ENCODE measurements at places on chromosomes 11 and 22.

- DNase-seq, result no peak
These were observed 151.7 kb downstream of the UVRAG start for GRCh38 chr11:75966537-75967287.

GRCh38 chr11:79971255-79971654, 530.4 kb upstream of the TENM4 start:
- no peak for DNase-seq

GRCh38 chr11:66547662-66548009, 933 bp downstream of the ACTN3 start:
- DNase-seq, result no peak

- DNase-seq, result no peak
These were observed 24.5 kb upstream of the BLID start for GRCh38 chr11:122140500-122140899.

DNA sequence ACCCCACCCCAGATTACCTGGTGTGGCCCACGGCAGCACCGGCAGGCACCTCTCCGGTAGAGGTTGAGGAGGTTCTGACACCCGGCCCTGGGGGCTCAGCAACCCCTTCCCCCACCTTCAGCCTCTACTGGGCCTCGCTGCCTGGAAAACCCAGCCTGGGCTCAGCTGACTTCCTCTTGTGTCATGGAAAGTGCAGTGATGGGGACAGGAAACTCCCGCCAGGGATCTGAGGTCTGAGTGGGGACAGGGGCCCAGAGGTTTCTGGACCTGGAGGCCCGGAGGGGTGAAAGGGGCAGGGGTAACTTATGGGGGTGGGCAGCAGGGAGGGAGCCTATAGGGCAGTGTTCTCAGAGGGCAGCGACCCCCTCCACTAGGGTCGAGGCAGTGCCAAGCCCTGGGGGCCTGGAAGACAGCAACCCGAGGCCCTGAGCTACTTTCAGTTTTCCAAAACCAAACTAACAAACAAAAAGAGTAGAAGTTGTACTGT, 10.0 kb upstream of the CD5 start:
- DNase-seq, result peak; percentile 56

DNA sequence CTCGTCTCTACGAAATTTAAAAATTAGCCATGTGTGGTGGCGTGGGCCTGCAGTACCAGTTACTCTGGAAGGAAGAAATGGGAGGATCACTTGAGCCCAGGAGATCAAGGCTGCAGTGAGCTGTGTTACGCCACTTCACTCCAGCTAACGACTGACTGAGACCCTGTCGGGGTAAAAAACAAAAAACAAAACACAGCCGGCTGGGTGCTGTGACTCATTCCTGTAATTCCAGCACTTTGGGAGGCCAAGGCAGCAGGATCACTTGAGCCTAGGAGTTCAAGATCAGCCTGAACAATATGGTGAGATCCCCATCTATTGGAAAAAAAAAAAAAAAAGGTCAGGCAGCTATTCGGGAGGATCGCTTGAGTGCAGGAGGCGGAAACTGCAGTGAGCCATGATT, 2.4 kb downstream of the PAFAH1B2 start:
- DNase-seq, result no peak

GRCh38 chr22:27523711-27524110, 277.8 kb downstream of the MN1 start:
- DNase-seq, result no peak

DNA sequence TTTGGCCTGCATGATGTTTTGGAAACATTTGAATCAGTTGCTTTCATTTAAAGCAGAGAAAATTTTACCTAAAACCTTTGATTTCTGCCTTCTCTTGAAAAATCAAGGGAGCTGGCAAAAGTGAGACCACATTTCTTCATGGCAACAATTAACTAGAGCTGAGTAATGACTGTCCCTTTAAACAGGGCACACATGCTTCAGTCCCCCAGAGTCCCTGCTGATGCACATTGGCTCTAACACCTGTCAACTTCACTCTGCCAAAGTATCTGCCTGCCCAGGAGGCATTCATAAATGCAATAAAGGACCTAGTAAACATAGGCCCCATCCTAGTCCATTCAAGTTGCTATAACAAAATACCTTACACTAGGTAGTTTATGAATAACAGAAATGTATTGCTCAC, 87.1 kb upstream of the LDLRAD3 start:
- DNase-seq, result no peak

GRCh38 chr11:79150320-79150719, 290.5 kb downstream of the TENM4 start:
- DNase-seq, result no peak
